ENCODE measurements at places on chromosomes 4 and X.

DNA sequence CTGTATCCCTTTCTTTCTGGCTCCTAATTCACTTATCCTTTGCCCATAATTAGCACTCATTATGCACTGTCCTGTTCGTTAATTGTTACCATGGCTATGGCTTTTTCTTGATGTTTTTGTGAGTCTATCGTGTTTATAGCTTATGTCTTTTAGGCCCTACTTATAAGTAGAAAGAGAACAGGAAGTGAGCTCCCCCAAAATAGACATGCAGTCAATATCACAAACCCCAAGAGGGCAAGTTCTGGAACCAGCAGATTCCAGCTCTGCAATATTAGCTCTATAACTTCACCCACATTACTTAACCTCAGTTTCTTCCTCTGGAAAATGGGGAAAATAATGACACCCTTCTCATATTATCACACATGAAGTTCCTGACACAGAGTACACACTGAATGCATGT, 7.4 kb upstream of the HS3ST1 start:
- DNase-seq, result no peak

DNA sequence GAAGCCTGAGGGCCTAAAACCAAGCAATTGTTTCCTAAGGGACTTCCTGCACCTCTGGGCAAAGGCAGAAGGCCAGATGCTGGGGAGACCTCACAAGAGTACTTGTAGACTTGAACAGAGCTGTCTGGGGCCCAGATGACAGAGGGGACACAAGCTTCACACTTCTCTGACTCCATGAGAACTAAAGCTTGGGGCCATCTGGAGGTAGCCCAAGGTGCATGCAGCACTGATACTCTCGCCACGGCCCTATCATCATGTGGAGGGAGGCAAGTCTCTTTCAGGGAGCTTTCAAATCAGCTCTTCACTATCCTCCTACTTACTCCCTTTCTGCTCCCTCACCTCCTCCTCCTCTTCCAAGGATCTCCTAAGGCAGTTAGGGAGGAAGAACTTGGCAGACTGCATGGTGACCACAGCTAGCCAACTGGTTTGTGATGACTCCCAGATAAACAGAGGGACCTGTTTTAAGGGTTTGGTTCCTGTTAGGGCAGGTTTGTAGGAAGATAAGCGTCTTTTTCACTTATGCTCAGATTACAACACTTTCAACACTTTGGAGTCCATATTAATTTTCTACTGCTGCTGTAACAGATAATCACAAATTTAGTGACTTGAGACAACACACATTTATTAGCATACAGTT, 23.8 kb downstream of the MSL3 start:
- no peak for DNase-seq

GRCh38 chr4:106951891-106952290, 84.2 kb downstream of the DKK2 start:
- DNase-seq, result no peak

- no peak for DNase-seq
These were observed 93.1 kb downstream of the PSAPL1 start for GRCh38 chr4:7341491-7342222.

DNA sequence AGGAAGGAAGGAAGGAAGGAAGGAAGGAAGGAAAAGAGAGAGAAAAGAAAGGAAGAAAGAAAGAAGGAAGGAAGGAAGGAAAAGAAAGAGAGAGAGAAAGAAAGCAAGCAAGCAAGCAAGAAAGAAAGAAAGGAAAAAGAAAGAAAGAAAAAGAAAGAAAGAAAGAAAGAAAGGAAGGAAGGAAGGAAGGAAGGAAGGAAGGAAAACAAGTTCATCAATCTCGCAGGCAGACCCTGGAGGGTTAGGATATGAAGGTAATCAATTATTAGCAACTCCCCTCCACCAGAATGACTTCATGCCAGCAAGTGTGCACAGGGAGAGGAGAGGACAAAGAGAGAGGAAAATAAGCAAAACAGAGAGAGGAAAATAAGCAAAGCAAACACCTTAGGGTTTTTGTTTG, 80.2 kb downstream of the MTNR1A start:
- DNase-seq, result no peak

DNA sequence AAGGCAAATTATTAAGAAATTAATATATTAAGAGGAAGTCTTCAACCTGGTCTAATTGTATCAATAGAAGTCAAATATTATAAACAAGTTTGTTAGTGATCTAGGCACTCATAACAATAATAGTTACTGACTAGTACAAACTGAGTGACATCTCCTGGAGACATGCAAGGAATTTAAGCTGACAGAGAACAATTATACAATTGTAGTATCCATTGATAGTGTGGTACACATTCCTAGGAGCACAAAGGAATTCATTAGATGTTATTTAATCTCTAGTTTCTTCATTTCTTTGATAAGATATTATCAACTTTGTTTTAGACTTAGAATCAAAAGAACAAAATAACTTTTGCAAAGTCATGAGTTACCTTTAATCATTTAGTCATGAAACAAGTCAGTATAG, 1048.6 kb downstream of the PCDH7 start:
- no peak for DNase-seq

DNA sequence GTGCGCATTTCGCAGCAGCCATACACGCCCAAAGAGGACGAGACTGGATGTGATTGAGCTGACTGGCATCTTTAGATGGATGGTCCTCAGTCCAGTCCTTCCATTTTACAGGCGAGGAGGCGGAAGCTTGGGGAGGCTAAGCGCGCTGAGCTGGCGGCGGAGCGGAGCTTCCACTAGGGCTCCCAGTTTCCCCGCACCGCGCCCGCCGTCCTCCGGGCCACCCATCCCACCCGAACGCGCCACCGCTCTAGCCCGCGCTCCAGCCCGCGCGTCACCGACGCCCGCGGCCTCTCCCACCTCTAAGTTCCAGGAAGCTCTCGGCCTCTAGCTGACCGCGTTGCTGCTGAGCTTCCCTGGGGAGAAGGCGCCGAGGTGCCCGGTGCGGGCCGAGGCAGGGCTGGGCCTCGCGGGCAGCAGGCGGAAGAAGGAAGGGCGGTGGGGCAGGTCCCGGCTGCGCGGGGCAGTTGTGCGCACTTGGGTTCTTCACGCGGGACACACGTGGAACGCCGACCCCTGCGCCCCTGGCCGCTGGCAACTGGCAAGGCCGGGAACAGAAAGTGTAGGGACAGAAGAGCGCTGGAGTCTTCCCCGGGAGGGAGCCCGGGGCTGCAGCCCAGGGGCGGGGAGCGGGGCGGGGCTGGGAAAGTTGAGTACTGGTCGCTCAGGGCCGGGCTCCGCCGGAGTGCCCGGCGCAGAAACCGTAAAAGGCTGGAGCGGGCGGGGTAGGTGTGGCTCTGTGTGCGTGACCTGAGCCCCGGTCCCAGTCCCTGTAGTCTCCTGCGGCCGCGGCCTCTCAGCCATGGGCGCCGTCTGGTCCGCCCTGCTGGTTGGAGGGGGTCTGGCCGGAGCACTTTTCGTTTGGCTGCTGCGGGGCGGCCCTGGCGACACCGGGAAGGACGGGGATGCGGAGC, at the start of gene STBD1:
Gene STBD1 (plus strand): TSS at position 763 of the 911 bp plus-strand sequence. CDS start 37 bp downstream, at position 800.
- peak; percentile 15 for DNase-seq

DNA sequence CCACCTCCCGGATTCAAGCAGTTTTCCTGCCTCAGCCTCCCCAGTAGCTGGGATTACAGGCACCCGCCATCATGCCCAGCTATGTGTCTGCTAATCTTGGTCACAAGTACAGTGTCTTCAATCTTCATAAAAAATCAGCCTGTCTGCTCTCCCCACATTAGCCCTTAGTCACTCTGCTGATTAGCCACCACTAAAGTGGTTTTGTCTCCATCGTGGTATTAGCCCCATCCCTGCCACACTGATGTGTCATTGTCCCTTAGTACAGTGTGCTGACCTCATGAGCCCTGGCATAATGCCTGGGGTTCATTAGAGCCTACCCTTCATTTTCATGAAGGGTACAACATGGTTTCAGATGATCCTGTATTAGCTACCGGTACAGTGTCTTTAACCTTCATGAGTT, 49.9 kb downstream of the ZNF157 start:
- DNase-seq, result no peak

DNA sequence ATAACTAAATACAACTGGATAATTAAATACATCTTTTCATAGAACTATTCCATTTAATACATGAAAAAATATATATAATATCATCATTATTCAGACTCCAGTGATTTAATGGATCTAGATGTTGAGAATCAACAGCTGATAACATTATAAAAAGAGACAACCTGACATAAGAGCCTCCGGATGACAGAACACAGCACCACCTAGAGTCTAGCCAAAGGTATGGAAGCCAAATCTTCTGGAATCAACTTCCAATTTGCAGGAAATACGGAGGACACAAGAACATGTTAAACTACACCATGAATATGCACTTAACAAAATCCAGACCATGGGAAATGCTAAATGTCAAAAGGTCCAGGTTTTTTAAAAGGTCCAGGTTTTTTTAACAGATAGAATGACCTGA, 55.0 kb downstream of the LRBA start:
- DNase-seq, result no peak

GRCh38 chr4:158676076-158676475, 4.0 kb downstream of the ETFDH start:
- DNase-seq, result no peak

GRCh38 chr4:40608628-40609027, 21.0 kb downstream of the RBM47 start:
- DNase-seq, result no peak

DNA sequence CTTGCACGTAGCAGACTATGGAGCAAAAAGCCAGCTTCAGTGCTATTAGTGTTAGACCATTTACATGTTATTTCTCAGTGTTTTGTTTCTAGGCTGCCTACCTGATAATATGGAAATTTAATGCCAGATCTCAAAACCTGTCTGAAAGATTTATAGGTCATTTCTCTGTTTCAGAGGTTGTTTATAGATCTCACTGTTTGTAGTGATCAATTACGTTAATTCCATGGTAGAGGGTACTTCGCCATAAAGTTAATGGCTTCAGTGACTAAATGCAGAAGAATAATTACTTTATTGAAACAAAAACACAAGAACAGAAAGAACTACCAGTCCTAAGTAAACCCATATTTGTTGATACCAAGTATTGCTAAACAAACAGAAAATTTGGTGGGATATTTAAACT, 420.8 kb downstream of the ARHGAP24 start:
- DNase-seq, result no peak

GRCh38 chrX:56314334-56314733, 82.2 kb downstream of the KLF8 start:
- no peak for DNase-seq

- no peak for DNase-seq
These were observed 139.4 kb downstream of the PJA1 start for GRCh38 chrX:69025802-69026301.

DNA sequence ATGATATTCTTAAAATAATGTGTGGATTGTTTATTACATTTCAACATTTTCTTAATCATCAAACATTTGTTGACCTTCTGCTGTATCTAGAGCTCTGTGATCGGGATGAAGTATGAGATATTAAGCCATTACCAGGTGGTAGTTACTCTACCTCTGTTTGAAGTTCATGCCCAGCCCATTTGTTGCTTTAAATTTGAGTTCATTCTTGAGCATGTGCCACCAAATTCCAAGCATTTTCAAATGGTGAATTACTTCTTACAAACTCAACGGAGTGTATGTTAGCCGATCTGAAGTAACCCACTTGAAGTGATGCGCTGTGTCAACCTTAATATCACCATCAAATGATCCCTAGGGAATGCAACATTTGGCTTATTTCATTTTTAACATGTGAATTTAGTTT, 7.3 kb upstream of the DTHD1 start:
- DNase-seq, result no peak

GRCh38 chrX:21479695-21480270, 105.6 kb downstream of the CNKSR2 start:
- DNase-seq, result no peak

GRCh38 chrX:151996347-151996746, 21.9 kb upstream of the GABRE start:
- DNase-seq, result no peak

- DNase-seq, result no peak
These were observed 34.0 kb upstream of the TSPAN5 start for GRCh38 chr4:98692411-98692810.

DNA sequence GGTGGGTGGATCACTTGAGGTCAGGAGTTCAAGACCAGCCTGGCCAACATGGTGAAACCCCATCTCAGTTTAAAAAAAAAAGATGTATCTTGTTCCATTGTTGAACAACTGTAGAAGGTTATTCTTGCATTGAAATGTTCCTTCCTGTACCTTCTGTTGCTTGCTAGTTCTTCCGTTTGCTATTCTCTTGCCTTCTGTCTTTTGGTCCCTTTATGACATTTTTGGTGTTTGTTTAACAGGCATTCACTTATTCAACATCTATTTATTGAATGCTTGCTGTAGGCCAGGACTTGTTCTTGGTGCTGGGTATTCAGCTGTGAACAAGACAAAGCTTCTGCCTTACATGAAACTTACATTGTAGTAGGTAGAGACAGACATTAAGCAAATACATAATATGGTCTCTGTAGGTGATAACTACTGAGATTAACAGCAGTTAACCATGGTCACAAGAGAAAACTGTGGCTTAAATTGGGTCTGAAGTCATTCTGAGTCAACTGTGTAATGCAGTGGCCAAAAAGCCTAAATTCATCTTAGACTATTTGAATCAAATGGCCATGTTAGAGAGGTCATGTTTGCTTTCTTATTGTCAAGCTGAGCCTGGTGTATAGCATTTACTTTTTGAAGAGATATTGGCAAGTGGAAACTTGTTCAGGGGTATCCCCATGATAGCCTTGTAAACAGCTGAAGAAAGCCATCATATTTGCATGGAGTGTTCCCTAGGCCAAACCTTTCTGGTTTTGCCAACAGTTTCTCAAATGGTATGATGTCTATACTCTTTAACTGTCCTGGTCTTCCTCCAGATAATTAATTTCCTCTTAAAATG, 35.6 kb downstream of the GAB1 start:
- no peak for DNase-seq

- no peak for DNase-seq
These were observed 19.7 kb upstream of the GPR78 start for GRCh38 chr4:8560265-8561047.

DNA sequence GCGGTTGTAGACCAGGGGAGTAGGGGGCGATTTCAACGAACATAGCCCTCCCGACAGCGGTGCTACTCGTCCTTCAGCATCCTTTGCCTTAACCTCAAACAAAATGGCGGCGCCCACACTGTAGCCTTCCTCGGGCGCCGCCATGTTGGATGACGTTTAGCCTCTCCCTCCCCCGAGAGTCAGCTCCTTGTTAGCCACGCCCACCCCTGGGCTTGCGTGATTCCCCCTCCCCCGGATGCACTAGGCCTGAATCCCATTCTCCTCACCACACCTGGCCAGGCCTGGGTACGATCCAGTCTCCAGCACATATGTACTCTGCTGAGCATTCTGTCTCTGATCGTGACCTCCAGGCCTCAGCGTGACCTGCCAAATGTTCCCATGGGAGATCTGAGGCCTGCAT, 49.0 kb upstream of the ZNF157 start:
- no peak for DNase-seq

GRCh38 chrX:113726009-113726408, 857.9 kb upstream of the HTR2C start:
- DNase-seq, result no peak

- no peak for DNase-seq
These were observed 25.6 kb upstream of the MSMO1 start for GRCh38 chr4:165301833-165302232.

GRCh38 chr4:84678976-84679744, 96.2 kb downstream of the CDS1 start:
- no peak for DNase-seq

- no peak for DNase-seq
These were observed 11.2 kb upstream of the ADD1 start for GRCh38 chr4:2832309-2832980.

GRCh38 chr4:144650311-144651005, 4.5 kb downstream of the HHIP start:
- DNase-seq, result no peak

- DNase-seq, result no peak
These were observed 2.7 kb upstream of the UGT2B15 start for GRCh38 chr4:68673143-68673542.

Data from non-pigmented ciliary epithelial cell (primary cell).